ENCODE measurements at places on chromosomes 1 and 21.

DNA sequence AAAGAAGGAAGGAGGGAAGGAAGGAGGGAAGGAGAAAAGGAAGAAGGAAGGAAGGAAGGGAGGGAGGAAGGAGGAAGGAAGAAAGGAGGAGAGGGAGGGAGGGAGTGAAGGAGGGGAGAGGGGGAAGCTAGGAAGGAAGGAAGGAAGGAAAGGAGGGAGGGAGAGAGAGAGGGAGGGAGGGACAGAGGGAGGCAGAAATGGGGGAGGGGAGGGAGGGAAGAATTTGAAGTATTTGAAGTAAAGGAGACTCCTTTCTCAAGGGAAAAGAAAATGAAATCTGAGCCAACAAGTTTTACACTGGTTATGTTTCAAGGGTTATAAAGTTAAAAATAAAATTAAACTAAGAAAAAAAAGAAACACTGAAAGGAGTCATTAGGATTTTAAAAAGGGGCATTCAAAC lies 431.4 kb downstream of the BRINP3 start:
- no peak for DNase-seq

- DNase-seq = peak; percentile 64
These were observed 16.3 kb downstream of the PDZK1 start for GRCh38 chr1:145690587-145691558.

GRCh38 chr1:10399444-10399941 lies 629 bp downstream of the PGD start:
- DNase-seq = no peak

GRCh38 chr1:247156787-247157232 lies 15.0 kb downstream of the ZNF124 start:
- DNase-seq = no peak

GRCh38 chr1:37255868-37256267 lies 218.5 kb upstream of the ZC3H12A start:
- no peak for DNase-seq

- DNase-seq = no peak
These were observed 17.8 kb upstream of the TTC4 start for GRCh38 chr1:54697896-54698295.

DNA sequence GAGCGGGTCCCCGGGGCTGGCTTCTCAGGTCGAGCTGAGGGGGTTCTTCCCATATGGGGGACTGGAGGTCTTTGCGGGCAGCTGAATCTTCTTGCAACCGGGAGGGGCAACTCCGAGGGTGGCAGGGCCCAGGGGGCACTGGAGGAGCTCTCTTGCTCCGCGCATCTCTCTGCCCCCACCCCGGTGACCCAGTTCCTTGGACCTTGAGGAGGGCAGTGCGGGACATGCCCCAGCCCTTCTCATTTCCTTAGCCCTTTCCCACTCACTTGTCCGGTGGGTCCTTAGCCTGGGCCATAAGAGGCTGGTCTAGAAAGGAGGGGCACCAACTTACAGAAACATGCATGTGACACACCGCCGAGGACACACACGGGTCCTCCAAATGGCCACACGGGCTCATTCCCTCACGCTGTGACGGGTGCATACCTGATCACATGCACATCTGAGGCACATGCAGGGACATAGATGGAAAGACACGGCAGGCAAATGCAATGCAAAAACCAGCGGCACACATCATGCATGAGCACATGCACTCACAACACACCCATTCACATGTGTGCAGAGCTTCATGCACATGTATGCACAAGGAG lies 630 bp downstream of the HPCA start:
- no peak for DNase-seq

DNA sequence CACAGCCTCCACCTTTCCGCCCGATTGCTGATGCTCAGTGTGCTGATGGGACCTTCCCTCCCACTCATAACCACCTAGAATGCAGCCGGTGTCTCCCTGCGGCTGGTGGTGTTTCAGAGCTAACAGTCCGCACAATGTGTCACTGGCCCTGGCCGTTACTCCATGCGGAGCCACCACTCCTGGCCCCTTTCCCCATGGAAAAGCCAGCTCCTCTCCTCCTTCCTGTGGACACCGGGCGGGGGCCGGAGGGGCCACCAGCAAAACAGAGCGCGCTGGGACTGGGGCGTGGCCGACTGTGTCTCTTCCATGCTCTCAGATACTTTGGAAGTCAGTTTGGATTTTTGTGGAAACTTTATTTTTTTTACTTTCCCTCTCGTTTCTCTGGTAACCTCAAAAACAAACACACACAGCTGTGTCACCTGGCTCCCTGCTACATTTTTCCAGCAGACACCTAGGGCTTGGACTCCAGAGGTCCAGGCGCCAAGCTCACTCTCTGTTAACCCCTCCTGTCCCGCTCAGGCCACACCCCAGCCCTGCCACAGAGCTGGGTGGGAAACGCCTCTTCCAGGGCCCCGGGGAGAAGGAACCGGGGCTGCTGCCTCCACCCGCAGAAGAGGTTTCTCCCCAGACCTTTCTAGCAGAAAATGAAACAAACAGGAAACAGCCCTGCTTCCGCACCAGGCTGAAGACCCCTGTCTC lies 32.5 kb upstream of the COL6A2 start:
- no peak for DNase-seq

DNA sequence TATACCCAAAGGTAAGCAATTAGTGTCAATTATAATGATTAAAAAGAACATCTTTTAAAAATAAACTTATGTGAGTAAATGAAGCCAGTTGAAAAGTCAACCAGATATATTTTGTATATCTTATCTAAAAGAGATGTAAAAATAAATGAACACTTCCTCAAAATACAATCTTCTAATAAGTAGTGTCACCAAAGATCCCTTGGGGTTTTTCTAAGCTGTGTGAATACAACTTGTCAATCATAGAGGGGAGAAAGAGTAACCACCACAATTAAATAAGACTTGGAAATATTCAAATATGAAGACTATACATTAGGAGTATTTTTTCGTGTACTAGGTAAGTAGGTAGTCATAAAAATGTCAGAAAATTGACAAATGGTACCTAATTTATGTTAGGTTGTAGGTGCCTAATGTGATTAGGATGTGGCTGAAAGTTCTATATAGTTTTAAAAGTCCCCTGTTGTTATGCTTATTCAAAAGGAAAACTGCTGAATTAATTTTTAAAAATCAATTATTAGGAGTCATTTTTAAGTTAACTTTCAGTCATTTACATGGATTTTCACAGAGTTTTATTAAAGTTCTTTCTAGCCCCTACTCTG lies 72.6 kb downstream of the RASAL2 start:
- DNase-seq = no peak

GRCh38 chr1:242002510-242002909 lies 3.6 kb upstream of the MAP1LC3C start:
- DNase-seq = no peak

- no peak for DNase-seq
These were observed 852 bp upstream of the RAVER2 start for GRCh38 chr1:64743954-64744491.

- no peak for DNase-seq
These were observed 112.5 kb upstream of the KCNK2 start for GRCh38 chr1:214970016-214970415.

DNA sequence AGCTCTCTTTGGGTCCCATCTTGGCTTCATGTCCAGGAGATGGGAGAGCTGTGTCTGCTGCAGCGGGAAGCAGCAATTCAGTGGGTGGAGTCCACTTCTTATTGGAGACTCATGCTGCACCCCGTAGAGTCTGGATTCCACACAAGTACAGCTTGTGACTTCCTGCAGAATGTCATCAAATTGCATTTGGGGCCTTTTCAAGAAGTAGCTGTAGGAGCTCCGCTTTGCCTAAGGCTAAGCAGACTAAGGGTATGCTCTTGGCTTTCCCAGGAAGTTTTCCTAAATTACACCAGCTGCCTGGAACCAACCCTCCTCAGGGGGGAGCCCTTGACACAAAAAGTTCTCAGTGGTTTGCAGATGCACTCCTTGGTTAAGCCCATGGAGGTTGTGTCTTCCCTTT lies 5.7 kb upstream of the MOB3C start:
- no peak for DNase-seq

DNA sequence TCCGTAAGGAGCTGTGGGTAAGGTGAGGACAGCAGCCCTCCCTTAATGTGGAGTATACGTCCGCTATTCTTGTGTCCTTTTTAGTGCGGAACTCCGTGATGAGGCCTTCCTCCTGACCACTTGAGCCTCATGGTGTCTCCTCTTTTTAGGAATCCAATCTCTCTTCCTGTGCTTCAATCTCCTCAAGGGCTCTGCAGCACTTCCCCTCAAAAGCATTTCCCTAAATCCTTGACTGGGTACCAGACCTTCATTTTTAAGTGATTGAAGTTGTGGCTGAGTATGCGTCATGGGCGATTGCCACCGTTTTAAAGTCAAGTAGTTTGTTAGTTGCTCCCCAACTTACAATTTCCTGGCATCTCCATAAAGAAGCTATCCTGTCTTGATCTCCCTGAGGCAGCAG lies 62.8 kb downstream of the SAMSN1 start:
- no peak for DNase-seq

DNA sequence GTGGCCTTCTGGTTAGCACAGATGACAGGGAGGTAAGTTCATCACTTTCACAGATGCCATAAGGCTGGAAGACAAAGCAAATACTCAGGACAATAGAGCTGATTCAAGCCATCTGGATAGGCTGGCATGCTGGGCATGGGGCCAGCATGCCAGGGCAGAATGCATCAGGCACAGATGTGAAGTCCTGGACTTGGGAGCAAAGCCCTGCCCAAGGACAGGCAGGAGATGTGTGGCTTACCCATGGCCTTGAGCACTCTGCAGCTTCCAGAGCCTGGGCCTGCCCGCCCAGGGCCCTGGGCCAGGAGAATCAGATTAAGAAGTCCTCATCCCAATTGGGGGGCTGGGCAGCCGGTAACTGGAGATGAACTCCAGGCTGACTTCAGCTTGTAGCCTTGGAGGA lies 135.7 kb upstream of the ZC3H12A start:
- DNase-seq = no peak
